ENCODE measurements at places on chromosomes 12 and 14.

DNA sequence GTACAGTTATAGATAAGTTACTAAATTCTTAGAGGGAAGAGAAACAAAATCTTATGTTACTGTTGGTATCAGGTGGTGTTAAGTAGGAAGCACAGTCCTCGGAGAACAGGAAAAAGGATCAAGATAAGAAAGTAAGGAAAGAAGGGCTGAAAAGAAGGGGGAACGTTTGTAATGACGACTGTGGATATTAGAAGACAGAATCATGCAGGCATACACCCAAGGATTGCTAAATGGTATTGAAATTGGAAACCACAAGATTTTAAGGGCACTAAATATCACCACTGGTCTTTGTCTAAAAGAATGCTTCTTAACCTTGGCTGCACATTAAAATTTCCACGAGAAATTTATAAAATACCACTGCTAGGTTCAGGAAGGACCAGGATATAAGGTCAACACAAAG, 34.1 kb upstream of the ERGIC2 start:
- DNase-seq: no peak

DNA sequence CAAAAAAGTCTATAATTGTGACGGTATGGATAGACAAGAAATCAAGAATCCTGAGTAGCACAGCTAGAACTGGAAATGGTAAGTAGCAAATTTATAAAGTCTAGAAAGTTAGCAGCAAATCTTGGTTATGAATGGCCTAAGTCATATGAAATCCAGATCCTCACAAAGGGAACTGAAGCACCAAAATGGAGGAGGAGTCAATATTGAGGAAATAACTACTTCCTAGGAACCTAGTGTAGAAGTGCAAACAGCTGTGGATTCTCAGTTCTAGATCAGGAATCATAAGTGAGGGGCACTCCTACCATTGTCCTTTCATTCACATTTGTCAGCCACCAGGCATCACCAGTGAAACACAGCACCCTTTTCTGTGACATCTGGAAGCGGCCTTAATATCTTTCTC, 202.2 kb upstream of the DCN start:
- DNase-seq: no peak

- no peak for DNase-seq
Observed at GRCh38 chr12:129558036-129558435, 345.8 kb downstream of the TMEM132D start.

- no peak for DNase-seq
Observed at GRCh38 chr12:83690465-83690864, 1003.8 kb downstream of the TMTC2 start.

GRCh38 chr12:130858084-130858483, 13.8 kb upstream of the RAN start:
- DNase-seq: no peak

DNA sequence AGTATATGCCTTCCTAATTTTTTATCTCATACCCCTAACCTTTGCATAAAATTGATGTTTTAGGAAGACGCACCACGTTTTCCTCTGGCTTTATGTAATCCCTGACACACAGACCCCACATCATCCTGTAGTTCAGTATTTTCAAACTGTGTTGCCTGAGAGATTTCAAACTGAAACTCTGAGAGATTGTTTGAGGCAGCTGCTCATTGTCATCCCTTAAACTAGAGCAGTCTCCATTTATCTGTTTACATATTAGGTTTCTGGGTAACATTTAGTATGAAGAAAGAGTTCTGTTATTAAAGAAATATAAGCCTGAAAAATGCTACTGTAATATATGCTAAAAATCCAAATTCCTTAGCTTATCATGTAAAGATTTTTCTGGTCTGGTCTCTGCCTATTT, 24.3 kb downstream of the MNAT1 start:
- DNase-seq: no peak

- peak; percentile 48 for DNase-seq
Observed at GRCh38 chr12:50249464-50250182, 33.7 kb downstream of the LIMA1 start.

DNA sequence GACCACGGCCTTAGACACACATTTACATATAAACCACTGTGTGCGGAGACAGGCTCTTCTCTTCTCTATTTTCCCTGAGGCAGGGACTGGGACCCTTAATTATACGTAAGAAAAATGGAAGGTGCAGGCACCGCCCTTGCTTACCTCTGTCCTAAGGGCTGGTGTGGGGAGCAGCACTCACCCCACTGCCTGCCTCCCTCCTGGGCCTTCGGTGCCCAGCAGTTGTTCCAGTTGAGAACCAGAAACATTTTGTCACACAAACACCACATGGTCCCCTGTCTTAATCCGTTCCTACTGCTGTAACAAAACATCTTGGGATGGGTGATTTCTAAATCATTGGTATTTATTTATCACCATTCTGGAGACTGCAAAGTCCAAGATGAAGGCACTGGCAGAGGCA, 192.7 kb upstream of the DIO3 start:
- DNase-seq: no peak

DNA sequence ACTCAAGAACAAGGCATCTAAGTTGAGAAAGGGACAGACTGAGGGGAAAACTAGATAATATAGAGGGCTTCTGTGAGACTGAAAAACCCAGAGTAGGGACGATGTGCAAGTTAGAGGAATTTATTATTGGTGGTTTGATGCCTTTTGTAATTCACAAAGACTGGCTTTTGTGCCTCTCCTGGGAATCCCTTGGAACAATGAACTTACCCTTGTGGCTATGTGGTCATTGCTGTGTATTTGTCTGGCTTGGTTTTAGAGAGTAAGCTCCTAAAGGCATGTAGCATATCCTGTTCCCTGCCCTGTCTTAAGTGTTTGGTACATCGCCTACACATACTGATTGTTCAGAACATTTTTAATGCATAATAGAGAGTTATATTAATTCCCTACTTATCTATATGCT, 26.6 kb downstream of the DCN start:
- DNase-seq: no peak

Data from GM12865 (cell line).